ENCODE measurements at places on chromosomes 13 and 19.

- no peak for DNase-seq
Observed at GRCh38 chr13:43911278-43911677, 31.6 kb downstream of the LACC1 start.

GRCh38 chr13:23129331-23129730 lies 51.4 kb upstream of the SGCG start:
- DNase-seq, result no peak

GRCh38 chr13:46352805-46353204 lies 34.2 kb downstream of the RUBCNL start:
- no peak for DNase-seq

GRCh38 chr13:57635541-57636085 lies 4.1 kb downstream of the PCDH17 start:
- DNase-seq, result no peak

DNA sequence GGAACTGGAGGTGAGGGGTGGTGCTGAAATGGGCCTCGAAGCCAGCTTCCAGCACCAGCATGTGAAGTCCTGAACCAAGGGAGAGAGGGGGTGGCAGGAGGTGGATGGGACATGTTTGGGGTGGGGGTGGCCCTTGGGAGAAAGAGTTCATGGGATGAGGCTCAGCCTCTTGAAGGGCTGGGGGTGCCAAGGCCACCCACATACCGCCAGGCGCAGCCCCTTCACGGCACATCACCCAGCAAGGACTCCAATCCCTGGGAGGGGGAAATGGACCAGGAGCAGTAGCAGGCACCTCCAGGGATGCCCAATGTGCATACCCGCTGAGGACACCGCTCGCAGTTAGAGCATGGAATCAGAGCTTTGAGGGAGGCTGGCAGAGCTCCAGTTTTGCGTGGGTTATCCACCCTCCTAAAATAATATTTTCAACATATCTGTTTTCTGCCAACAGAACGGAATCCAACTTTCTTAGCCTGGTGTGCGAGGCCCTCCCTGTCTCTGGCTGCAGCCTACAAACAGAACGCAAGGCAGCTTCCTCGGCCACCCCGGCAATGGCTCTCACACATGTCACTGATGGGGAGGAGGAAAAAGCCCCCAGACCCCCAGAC lies 140.5 kb upstream of the VSTM2B start:
- DNase-seq, result no peak

GRCh38 chr19:34475026-34475974 lies 6.3 kb upstream of the WTIP start:
- DNase-seq, result peak; percentile 52

- no peak for DNase-seq
Observed at GRCh38 chr19:49389406-49389805, 1.4 kb downstream of the KASH5 start.

DNA sequence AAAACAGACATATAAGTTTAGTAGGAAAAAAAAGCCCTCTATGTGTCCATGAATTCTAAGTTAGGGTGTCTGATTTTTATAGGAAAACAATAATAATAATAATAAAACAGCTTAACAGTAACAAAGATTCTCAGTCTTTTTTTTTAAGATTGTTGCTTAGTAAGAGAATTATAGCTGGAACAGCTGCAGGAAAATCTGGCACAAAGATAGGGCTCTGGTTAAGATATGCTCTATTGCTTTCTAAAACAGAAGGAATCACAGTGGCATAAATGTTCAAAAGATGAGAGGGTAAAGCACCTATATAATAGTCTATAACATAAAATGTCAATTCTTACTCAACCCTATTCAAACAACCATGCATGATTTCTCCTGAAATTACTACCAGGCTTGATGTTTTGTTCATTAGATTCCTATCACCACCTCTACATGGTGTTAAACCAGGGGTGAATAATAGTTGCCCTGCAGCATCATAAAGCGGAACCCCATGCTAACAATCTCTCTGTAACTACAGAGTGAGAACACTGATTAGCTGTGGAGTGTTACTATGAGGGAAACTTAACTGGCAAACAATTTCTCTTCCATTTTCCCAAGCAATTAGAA lies 541.4 kb upstream of the MIR17HG start:
- DNase-seq, result no peak

DNA sequence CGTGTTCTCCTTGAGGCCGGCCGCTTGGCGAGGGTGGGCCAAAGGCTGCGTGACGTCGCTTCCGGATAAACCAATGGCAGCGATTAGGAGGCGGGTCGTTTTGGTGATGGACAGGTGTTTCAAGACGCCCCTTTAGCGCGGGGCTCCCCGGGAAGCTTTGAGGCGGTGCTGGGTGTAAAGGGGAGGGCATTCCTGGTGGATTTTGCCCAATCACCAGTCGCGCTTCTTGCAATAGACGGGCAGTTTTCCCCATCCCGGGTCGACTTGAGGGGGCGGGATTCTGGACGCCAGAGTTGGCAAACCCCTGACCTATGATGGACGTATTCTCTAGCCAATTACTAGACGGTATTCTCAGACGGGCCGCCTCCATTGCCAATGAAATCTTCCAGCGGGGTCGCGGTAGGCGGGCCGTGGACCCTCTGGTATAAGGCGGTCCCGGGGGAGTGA lies 264 bp upstream of the PRMT1 start:
- peak; percentile 100 for DNase-seq

DNA sequence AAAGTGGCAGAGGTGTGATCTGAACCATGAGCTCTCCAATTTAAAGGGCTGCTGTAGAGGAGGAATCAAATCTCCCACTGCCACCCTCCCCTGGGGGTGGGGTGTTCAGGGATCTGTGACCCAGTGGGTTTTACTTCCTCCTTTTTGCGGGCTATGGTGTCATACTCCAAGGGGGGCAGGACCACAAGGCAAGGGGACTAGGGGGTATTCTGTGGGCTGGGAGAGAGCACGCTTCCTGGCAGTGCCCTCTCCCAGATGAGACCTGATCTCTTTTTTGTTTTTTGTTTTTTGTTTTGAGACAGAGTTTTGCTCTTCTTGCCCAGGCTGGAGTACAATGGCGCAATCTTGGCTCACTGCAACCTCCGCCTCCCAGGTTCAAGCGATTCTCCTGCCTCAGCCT lies 10.3 kb downstream of the PLD3 start:
- DNase-seq, result no peak

DNA sequence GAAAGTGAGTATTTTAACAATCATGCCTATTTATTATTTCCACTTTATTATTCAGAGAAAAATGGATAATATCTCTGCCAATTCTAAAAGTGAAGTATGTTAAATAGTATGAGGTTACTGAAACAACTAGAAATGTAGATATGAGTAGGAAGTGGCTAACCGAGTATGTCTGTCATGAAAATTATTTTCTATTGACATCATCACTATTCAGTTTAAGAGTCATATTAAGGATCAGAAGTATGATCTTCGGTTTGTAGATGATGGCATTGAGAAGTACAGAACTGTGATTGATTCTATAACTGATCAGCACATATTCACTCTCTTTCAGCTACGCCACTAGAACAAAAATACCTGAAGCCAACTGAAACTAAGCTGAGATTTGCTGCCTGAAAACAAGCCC lies 146.4 kb upstream of the SLITRK5 start:
- no peak for DNase-seq

DNA sequence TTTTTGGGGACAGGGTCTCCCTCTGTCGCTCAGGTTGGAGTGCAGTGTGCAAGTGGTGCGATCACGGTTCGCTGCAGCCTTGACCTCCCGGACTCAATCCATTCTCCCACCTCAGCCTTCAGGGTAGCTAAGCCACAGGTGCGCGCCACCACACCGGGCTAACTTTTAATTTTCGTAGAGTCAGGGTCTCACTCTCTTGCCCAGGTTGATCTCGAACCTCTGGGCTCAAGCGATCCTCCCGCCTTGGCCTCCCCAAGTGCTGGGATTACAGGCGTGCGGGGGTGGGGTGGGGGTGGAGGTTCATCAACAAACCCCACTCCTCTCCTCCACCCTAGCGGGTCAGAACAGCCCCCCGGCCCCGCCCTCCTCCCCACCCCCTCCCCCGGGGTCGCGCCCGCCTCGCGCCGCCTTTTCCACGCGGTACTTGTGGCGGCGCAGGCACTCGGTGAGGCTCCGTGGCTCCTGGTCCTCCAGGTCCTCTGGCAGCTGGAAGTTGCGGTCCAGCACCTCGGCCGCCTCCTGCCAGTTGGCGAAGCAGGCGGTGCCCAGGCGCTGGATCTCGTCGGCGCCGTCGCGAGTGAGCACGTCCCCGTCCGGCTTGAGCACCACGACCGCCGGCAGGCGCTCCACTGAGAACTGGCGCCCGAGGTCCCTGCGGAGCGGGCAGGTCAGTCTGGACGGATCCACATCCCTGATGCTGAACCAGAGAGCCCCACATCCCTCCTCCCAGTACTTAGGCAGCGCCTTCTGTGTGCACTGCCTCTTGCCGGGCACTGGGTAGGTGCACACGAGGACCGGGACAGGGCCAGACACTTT lies 5.2 kb downstream of the NXNL1 start:
- no peak for DNase-seq

GRCh38 chr19:42068361-42068755 lies 1.6 kb downstream of the GRIK5 start:
- no peak for DNase-seq

GRCh38 chr13:113747291-113747833 lies 11.7 kb upstream of the TMEM255B start:
- no peak for DNase-seq

GRCh38 chr13:60047918-60048317 lies 115.8 kb downstream of the DIAPH3 start:
- no peak for DNase-seq

- no peak for DNase-seq
Observed at GRCh38 chr13:113196970-113197737, 11.3 kb downstream of the PCID2 start.

DNA sequence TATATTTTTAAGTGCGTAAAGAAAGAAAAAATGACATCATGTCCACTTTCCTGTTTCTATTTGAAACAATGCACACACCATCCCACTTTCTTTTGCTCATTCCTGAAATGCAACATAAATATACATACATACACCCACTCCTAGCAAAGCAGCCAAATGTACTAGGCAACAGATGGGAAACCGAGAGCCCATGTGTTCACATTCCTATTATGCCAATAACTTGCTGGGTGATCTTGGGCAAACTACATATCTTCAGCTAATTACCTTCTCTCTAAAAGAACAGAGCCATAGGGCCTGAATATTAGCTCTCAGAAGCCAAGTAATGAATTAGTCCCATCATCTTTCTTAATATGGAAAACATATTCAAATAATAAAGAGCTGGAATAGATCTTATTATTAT lies 610.6 kb upstream of the ATXN8OS start:
- no peak for DNase-seq
